ENCODE measurements at places on chromosomes 6 and 20. TPM values are rescaled to one million over a fixed set of nuclear protein-coding genes. Genes with fewer than 3 reads are reported as not detected.

The CALHM6 gene
- 5.0 TPM for total RNA-seq

The PSORS1C2 gene
- not detected for total RNA-seq

The COL9A3 gene
- total RNA-seq = 20.8 TPM

The PCIF1 gene
- 33.1 TPM for total RNA-seq

The WFDC5 gene
- not detected for total RNA-seq

The MEP1A gene
- total RNA-seq = 0.36 TPM

The DLL1 gene
- total RNA-seq = 4.6 TPM

The OXT gene
- not detected for total RNA-seq

The TMC2 gene
- not detected for total RNA-seq

The SRC gene
- total RNA-seq = 28.1 TPM

GRCh38 chr6:106527979-106528378 lies 101.3 kb downstream of the RTN4IP1 start:
- DNase-seq = no peak

GRCh38 chr6:100412872-100413271 lies 51.8 kb downstream of the SIM1 start:
- DNase-seq = no peak

GRCh38 chr6:128932061-128932460 lies 49.1 kb downstream of the LAMA2 start:
- no peak for DNase-seq

DNA sequence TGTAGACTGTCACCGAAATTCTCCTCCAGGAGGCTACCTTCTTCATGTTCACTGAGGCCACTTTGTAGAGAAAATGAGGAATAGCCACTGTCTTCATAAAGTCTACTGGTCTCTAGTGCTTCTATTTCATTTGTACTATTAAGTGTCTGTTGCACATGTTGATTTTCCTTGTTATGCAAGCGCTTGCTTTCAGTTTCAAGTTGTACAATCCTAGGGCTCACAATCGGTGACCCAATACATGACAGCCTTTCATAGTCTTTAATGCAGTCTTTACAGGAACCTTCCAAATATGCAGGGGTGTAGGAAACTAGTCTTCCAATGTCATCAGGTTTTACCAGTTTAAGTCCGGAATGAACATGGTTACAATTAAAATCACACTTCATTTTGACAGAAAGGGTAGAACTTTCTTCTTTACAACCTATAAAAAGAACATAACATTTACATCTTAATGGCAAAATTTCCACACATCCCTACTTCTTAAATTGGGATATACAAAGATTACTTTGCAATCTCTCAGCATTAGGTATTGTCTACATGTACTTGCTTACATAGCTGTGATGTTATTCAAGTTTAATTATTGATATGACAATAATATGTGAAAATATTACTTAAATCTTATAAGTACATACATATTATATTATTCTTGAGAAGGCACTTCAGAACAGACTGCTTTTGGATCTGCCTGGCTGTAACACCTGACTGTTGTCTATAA lies 7.5 kb downstream of the FBXO5 start:
- no peak for DNase-seq

GRCh38 chr20:36629719-36630681 lies 16.0 kb downstream of the SLA2 start:
- no peak for DNase-seq

GRCh38 chr6:82767037-82767436 lies 298.6 kb downstream of the UBE3D start:
- no peak for DNase-seq

DNA sequence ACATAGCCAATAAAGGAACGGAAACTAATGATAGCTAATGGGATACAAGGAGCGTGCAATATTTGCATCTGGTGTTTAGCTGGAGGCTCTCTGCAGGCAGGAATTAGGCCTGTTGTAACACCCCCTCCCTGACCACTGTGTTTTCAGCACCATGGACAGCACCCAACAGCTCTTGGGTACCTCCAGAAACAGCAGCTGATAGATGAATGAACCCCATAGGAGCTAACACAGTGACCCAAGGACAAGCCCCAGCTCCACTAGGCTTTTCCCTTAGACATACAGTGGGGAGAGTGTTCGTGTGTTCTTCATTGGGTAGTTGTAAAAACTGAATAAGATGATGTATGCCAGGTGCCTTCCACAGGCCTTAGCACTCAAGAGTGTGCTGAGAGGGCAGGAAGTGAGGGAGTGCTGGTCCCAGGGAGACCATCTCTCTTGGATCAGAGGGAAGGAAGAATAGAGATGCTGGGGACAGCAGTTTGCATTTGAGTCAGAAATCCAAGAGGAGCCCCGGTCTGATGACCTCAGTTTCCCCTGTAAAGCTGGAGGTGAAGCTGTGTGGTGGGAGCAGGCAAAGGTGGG lies 161.3 kb downstream of the PHACTR3 start:
- DNase-seq = no peak

DNA sequence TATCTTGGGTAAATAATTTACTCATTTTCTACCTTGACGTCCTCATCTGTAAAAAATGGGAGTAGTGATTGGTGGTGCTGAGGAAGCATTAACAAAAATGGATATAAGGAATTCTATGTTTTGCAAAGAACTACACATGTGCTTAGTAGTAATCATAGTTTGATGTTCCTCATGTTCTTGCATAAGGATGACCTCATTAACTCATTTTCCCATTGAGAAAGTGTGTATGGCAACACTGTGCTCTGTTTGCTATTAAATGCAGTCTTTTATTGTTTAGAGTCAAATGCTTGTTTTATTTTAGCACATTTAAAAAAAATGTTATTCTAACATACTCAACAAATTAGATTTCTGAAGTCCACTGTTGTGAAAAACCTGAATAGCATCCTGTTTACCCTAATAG lies 211.2 kb upstream of the RSPO3 start:
- DNase-seq = no peak

- DNase-seq = no peak
Measured at GRCh38 chr6:143986463-143987065, 21.5 kb downstream of the PLAGL1 start.

- peak; percentile 61 for DNase-seq
Measured at GRCh38 chr20:48732081-48732829, 95.5 kb downstream of the PREX1 start.

- no peak for DNase-seq
Measured at GRCh38 chr6:37021356-37022129, 16.1 kb downstream of the FGD2 start.
